ENCODE measurements at places on chromosomes 12 and 14.
A peak's percentile ranks its signal among the peaks of the same experiment; 100 is the strongest.

DNA sequence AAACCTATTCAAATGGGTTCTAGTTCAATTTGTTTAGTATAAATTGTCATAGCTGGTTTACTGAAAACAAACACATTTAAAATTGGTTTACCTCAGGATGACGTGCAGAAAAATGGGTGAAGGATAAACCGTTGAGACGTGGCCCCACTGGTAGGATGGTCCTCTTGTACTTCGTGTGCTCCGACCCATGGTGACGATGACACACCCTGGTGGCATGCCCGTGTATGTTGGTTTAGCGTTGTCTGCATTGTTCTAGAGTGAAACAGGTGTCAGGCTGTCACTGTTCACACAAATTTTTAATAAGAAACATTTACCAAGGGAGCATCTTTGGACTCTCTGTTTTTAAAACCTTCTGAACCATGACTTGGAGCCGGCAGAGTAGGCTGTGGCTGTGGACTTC is 8.3 kb downstream of the CALM1 start:
- peaks cover 4% of the 10 kb centered on the region for H3K4me1 ChIP-seq
- no peak overlapping the region for H3K27ac ChIP-seq
- DNase-seq: no peak
- H3K4me3 ChIP-seq: no peak overlapping the region
- no peaks in the 10 kb centered on the region for H3K27me3 ChIP-seq

- no peak overlapping the region for H3K4me3 ChIP-seq
- H3K36me3 ChIP-seq: no peaks in the 10 kb centered on the region
- H3K27me3 ChIP-seq: no peaks in the 10 kb centered on the region
- H3K4me1 ChIP-seq: no peaks in the 10 kb centered on the region
- DNase-seq: no peak
These were observed 9.5 kb upstream of the MEG3 start for GRCh38 chr14:100816286-100816949.

- H3K27me3 ChIP-seq: peaks cover 60% of the 10 kb centered on the region
- H3K36me3 ChIP-seq: no peaks in the 10 kb centered on the region
- H3K27ac ChIP-seq: no peak overlapping the region
- no peak for DNase-seq
- H3K4me1 ChIP-seq: no peaks in the 10 kb centered on the region
These were observed 1.2 kb downstream of the PRMT8 start for GRCh38 chr12:3491938-3492792.

DNA sequence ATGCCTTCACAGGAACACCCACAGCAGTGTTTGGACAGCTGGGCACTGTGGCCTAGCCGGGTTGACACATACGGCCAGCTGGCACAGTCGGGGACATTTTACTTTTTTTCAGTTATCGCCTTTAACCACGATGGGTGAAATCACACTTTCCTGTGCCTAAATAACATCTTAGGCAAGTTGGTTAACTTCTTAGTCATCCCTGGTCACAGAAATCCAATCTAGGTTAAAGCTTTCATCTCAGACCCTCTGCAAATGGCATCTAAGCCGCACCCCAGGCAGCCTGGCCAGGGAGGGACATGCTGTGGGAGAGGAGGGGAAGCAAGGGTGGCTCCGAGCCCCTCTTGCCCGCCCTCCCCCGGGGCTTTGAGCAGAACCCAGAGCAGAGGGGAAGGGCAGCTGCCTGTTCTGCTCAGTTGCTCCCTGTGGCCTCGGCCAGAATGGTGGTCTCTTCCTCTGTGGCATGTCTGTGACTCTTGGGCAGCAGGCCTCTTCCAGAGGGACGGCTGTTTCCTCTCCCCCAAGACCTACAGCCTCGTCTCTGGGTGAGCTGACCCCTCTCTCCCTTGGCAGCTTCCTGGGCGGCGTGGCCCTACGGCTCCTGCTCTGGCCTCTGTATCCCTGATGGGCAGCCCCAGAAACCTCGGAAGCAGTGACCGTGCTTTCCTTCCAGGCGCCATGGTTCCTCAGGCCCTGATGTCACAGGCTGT is 85.4 kb upstream of the DYNC1H1 start:
- no peak for DNase-seq
- H3K27me3 ChIP-seq: no peaks in the 10 kb centered on the region
- no peaks in the 10 kb centered on the region for H3K36me3 ChIP-seq
- no peak overlapping the region for H3K27ac ChIP-seq
- no peak overlapping the region for H3K4me3 ChIP-seq

- H3K27me3 ChIP-seq: no peaks in the 10 kb centered on the region
- no peak overlapping the region for H3K27ac ChIP-seq
- no peak overlapping the region for H3K4me3 ChIP-seq
- no peak for DNase-seq
These were observed 3.2 kb downstream of the KDM2B start for GRCh38 chr12:121577443-121578180.

DNA sequence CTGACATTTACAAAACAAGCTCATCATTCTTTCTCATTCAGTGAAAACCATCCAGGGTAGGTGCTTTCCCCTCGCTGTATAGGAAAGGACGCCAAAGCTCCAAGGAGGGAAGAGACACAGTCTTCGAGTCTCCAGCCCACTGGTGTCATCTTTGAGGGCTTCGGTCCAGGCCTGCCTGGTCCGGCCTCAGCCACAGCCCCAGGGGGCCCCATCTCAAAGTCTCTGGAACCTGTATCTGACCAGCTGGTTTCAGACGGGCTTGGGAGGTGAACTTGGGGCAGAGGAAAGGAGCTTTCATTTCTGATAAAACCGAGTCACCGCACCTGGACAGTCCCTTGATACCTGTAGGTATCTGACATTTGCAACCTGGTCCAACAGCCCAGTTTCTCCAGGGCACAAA is 229.5 kb upstream of the RTL1 start:
- no peak overlapping the region for H3K4me3 ChIP-seq
- DNase-seq: no peak
- no peak overlapping the region for H3K27ac ChIP-seq
- H3K27me3 ChIP-seq: 0 out of 2 replicates have a peak, but pooled peaks cover 16% of the 10 kb centered on the region
- H3K36me3 ChIP-seq: no peaks in the 10 kb centered on the region
- H3K4me1 ChIP-seq: no peaks in the 10 kb centered on the region

DNA sequence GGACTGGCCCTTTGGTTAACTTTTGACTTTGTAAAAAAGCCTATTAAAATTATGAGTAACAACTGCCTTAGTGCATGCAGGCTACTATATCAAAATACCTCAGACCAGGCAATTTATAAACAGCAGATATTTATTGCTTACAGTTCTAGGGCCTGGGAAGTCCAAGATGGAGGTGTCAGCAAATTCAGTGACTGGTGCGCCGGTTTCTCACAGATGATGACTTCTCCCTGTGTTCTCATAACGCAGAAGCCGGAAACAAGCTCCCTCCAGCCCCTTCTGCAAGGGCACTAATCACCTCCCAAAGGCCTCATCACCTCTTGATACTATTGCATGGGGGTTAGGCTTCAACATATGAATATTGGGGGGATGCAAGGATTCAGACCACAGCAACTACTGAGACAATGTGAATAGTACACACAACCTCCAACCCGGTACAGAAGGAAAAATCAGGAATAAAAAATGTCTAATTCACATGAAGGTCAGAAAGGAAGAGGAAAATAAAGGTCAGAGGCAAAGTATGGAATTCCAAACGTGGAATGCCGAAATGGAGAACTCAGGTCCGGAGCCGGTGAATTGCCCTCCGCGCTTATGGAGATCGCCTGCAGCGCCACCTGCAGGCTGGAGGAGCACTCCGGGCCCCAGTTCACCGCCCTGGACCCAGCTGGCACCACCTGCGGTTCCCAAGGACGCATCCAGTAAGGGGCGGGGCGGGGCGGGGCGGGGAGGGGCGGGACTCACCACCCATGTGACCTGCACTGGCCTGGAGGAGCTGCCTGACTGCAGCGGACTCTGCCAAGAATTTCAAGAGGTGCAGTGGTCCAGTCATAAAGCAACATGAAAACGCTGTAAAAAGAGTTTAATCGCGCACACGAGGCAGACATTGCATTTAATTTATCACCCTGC is 203.4 kb downstream of the KIF26A start:
- H3K27ac ChIP-seq: no peak overlapping the region
- peak overlapping the region; percentile 45 for H3K4me3 ChIP-seq
- peaks cover 4% of the 10 kb centered on the region for H3K4me1 ChIP-seq
- peak; percentile 88 for DNase-seq
- no peaks in the 10 kb centered on the region for H3K27me3 ChIP-seq
- H3K36me3 ChIP-seq: no peaks in the 10 kb centered on the region

DNA sequence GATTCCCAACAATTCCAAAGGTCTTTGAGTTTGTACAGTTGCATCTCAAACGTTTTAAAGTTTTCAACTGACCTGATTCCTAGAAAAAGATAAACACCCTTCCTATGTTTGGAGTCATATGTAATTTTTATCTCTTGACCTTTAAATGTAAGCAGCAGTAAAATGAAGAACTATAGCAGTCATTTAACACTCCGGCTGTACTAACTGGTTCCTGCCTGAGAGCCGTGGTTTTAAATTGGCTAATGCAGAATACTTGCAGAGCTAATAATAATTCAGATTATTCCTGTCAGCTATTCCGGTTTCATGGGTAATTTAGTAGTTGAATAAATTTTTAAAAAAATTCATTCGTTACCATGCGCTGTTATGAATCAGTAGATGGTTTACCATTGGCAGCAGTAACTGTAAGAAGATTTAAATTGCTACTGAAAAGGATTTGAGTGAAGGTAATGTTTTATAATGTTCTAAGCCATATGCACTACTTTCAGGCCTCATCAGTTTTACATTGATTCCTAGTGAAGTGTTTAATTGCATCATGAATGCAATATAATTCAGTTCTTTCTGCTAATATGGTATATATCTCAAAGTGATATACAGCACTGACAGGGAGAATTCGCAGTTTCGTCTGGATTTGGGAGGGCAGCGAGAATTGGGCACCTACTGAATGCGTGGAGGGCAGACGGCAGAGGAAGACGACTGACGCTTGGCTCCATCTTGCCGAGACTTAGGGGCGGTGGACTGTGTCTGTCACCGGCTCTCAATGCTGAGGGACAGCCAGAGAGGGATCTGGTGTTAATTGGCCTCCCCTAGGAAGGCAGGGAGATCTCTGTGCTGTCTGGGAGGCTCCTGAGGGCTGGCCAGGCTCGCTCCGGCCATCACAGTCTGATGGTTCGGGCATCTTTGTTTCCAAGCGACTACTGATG is 217.7 kb downstream of the PHETA1 start:
- H3K27me3 ChIP-seq: no peaks in the 10 kb centered on the region
- H3K27ac ChIP-seq: no peak overlapping the region
- H3K4me3 ChIP-seq: no peak overlapping the region
- H3K36me3 ChIP-seq: no peaks in the 10 kb centered on the region
- H3K4me1 ChIP-seq: no peaks in the 10 kb centered on the region

DNA sequence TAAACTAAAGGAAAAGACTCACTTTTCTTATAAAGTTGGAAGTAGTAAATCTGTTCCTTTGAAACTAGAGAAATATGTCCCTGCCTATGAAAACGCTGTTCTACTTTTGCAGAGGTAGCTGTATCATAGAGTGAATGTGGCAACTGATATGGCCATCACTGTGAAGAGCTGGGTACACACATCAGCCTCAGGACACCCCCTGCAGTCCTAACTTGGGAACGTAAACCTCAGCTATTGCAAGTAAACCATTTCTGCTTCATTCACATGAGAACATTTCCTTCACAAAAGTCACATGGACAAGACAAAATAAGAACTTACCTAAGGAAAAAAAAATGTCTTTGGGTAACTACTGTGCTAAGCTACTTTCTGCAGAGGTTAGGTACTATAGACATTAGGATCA is 233.3 kb upstream of the PPFIA2 start:
- no peaks in the 10 kb centered on the region for H3K27me3 ChIP-seq
- no peak overlapping the region for H3K4me3 ChIP-seq
- H3K4me1 ChIP-seq: no peaks in the 10 kb centered on the region
- no peak overlapping the region for H3K27ac ChIP-seq
- peak; percentile 21 for DNase-seq

DNA sequence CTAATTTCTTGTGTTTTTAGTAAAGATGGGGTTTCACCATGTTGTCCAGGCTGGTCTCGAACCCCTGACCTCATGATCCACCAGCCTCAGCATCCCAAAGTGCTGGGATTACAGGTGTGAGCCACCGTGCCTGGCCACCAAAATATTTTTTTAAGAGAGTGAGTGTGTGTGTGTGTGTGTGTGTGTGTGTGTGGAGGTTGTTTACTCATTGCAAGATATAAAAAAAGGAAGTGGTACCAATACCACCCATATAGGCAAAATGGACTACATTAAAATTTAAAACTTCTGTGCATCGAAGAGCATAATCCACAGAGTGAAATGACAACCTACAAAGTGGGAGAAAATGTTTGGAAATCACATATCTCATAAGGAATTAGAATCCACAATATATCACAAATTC is 15.5 kb upstream of the CLEC2A start:
- no peak overlapping the region for H3K27ac ChIP-seq
- H3K27me3 ChIP-seq: peaks cover 65% of the 10 kb centered on the region
- no peak overlapping the region for H3K4me3 ChIP-seq
- H3K36me3 ChIP-seq: no peaks in the 10 kb centered on the region

GRCh38 chr12:47073951-47074350 is 5.5 kb upstream of the PCED1B start:
- H3K4me1 ChIP-seq: peaks cover 4% of the 10 kb centered on the region
- no peak for DNase-seq
- H3K27me3 ChIP-seq: no peaks in the 10 kb centered on the region
- H3K36me3 ChIP-seq: no peaks in the 10 kb centered on the region

- H3K27ac ChIP-seq: no peak overlapping the region
- no peak for DNase-seq
- H3K27me3 ChIP-seq: no peaks in the 10 kb centered on the region
These were observed 90.6 kb downstream of the CAPZA3 start for GRCh38 chr12:18828483-18828882.

GRCh38 chr12:70885956-70886355 is 34.6 kb downstream of the PTPRR start:
- H3K36me3 ChIP-seq: no peaks in the 10 kb centered on the region
- H3K27ac ChIP-seq: no peak overlapping the region
- H3K4me1 ChIP-seq: no peaks in the 10 kb centered on the region
- no peak for DNase-seq
- H3K27me3 ChIP-seq: no peaks in the 10 kb centered on the region

GRCh38 chr12:52647601-52648000 is 4.4 kb downstream of the KRT2 start:
- peaks cover 6% of the 10 kb centered on the region for H3K27me3 ChIP-seq
- H3K27ac ChIP-seq: no peak overlapping the region
- H3K4me3 ChIP-seq: no peak overlapping the region
- H3K4me1 ChIP-seq: no peaks in the 10 kb centered on the region
- H3K36me3 ChIP-seq: no peaks in the 10 kb centered on the region

- H3K4me3 ChIP-seq: no peak overlapping the region
- H3K36me3 ChIP-seq: no peaks in the 10 kb centered on the region
These were observed 1.6 kb upstream of the MSI1 start for GRCh38 chr12:120370343-120371243.

GRCh38 chr14:77024171-77024691 is 4.3 kb downstream of the IRF2BPL start:
- H3K27me3 ChIP-seq: no peaks in the 10 kb centered on the region
- H3K4me3 ChIP-seq: no peak overlapping the region
- DNase-seq: no peak
- peaks cover 13% of the 10 kb centered on the region for H3K36me3 ChIP-seq
- peaks cover 66% of the 10 kb centered on the region for H3K4me1 ChIP-seq
- H3K27ac ChIP-seq: peak overlapping the region; percentile 86

DNA sequence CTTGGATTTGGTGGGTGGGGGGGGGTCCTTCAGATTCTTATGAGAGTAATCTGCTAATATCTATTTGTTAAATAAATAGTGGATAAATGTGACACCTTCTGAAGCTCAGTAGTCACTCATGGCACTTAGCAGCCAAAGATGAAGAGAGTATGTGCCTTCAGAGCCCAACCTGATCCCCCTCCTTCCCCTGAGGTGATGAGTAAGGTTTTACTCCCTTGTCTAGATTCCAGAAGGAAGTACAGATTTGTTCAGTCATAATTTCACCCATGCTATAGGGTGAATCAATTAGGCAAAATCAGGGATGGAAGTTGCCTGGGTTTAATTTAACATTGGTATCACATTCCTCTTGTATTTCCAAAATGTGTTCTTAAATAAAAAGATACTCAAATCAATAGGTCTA is 340.3 kb upstream of the ATP2B1 start:
- H3K27me3 ChIP-seq: no peaks in the 10 kb centered on the region
- no peaks in the 10 kb centered on the region for H3K36me3 ChIP-seq
- H3K4me1 ChIP-seq: no peaks in the 10 kb centered on the region
- no peak for DNase-seq
